ENCODE measurements at places on chromosomes 3 and 15.

DNA sequence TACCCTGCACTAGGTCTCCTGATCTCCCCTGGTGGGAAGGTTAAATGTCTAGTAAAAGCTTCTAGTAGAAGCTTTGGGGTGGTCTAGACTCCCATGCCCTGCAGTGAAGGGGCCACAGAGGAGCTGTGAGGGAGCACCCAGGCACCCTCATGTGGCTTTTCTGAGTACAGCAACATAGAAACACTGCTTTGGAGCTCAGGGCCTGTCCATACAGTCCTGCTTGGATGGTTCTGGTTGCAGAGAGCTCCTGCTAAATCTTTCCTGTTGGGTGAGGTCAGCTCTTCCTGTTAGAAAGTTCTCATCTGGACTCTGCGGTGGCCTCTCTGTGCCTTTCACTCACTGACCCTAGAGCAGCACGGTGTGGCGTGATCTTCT is 47.8 kb downstream of the GPD1L start:
- no peak for DNase-seq

DNA sequence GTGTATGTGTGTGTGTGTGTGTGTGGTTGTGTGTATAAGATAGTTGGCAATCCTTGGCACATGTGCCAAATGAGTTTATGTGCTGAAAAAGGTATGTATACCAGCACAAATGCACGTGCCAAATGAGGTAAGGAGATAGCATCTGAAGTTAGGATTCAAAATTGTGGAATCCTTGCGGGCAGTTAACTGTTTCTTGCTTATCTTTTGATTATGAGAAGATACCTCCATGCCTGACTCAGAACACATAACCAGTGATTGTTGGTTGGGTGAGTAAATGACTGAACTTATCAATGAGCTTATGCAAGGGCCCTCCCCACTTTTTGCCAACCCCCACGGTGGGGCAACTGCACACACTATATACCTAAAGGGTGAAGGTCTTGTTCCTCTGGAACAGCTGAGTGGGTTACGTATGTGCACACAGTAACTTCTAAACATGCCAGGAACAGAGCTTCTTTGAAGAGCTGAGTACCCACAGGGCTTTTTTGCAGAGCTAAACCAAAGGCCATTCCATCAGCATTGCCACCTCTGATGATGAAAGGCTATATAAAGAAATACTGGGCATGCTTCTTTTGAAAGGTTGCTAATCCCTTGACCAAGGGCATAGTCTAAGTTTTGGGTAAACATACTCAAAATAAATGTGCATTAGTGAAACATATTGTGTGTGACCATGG is 60.1 kb downstream of the MEIS2 start:
- no peak for DNase-seq

DNA sequence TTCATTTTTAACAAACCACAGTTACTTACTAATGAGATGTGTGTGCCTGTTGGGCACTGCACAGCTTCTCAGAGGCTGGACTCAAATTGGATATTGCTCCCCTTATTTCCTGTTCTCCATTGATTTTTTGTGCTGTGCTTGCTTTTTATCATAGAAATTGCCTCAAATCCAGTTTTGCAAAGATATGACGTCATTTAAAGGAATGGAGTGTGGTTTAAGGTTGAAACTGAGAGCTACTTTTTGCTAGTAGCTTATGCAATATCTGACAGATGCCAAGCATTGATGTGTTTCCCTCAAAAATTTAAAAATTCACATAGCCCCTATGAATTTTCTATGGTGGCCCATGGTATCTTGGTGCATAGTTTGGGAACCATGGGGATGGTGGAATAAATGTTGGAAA is 67.7 kb upstream of the ROPN1 start:
- DNase-seq, result no peak

DNA sequence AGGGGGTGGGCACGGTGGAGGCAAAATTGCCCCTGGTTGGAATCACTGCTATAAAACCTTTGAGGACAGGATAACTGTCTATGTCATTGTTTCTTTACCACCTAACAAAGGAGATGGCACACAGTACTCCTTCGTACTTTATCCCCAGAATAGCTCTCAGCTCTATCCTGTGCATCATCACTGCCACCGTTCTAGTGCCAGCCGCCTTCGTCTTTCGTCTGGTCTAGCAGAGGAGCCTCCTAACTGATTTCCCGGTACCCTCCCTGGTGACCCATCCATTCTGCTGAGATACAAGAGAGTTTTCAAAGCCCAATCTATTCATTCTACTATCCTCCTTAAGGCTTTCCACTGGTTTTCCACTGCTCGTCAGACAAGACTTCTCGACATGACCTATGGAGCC is 67.9 kb upstream of the PRICKLE2 start:
- no peak for DNase-seq

DNA sequence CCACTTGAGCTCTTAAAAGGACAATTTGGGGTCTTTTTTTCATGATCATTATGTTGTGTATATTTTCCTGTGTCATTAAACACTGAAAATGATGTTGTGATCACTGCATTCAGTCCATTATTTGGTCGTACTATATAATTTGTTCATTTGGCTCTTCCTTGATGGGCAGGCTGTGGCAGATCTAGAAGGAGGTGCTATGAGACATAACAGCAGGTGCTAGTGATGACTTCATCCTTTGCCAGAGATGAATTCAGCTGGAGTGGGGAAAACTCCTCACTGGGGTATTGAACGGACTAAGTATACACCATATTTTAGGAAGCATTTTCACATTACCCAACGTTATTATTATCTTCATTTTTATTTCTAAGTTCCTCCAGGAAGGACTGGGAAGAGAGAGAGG is 12.0 kb downstream of the CMTM7 start:
- DNase-seq, result no peak

- no peak for DNase-seq
Observed at GRCh38 chr15:101351736-101352135, 56.7 kb upstream of the SNRPA1 start.

DNA sequence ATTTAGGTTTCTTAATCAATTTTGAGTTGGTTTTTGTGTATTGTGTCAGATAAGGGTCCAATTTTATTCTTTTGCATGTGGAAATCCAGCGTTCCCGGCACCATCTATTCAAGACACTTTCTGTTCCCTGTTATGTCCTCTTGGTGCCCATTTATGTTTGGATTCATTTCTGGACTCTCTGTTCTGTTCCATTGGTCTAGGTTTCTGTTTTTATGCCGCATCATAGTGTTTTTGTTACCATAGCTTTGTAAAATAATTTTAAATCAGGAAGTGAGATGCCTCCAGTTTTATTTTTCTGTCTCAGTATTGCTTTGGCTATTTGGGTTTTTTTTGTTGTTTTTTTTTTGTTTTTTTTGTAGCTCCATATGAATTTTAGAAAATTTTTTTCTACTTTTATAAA is 97.1 kb downstream of the LRRC28 start:
- DNase-seq, result no peak

GRCh38 chr3:138950701-138951100 is 3.7 kb downstream of the FOXL2NB start:
- DNase-seq, result no peak

- no peak for DNase-seq
Observed at GRCh38 chr15:64443747-64444621, 16.4 kb upstream of the ZNF609 start.

DNA sequence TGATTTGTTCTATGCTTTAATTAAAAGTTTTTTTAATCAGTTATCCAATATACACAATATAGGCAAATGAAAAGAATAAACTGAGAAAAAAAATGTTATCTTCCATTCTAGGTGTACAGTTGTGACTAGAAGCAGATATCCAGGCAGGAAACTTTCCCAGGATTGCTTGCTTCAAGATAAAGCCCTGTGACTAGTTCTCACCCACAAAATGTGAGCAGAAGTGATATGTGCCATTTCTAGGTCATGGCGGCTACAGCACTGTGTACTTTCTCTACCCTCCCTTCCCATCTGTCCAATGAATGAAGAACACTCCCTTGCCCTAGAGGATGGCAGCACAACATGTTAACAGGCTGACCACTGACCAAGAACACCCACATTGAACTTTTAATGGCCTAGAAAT is 110.5 kb upstream of the STT3B start:
- no peak for DNase-seq

- DNase-seq, result no peak
Observed at GRCh38 chr3:33881156-33882064, 83.0 kb downstream of the PDCD6IP start.

DNA sequence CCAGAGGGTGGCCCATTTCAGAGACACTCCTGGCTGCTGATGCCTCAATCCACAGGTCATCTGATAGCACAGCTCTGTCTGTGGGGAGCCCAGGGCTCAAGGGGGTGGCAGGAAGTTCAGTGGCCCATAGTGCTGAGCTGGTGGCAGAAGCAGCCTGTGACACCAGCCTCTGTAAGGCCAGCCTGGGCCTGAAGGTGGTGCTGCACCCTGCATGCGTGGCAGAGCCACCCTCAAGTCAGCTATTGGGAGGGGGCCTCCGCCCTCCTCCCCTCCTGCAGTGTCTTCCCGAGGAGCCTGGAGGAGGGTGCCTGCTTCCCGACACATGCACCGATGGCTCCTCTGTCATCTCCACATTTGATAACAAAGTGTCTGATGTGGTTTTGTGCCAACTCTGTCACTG is 3.0 kb downstream of the PLA1A start:
- DNase-seq, result no peak

GRCh38 chr3:160735826-160736225 is 20.2 kb upstream of the PPM1L start:
- no peak for DNase-seq

DNA sequence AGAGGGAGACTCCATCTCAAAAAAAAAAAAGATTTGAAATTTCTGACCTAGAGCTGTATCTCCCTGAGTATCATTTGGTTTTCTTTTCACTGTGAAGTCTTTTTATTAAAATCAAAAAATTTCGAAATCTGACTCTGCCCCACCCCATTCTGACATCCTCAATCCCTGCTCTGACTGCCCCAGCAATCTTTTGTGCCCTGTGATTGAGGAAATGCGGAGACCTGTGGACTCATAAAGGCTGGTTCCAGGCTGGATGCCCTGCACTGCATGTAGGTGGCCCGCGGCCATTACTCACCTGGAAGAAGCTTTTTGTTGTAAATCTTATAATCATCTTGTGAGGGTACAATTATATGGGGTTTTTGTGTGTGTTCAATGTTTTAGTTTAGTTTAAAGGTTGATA is 147.3 kb upstream of the SEMA6D start:
- no peak for DNase-seq

GRCh38 chr3:43870120-43870519 is 179.4 kb downstream of the ABHD5 start:
- no peak for DNase-seq

GRCh38 chr3:96072226-96072625 is 742.2 kb upstream of the EPHA6 start:
- DNase-seq, result no peak

DNA sequence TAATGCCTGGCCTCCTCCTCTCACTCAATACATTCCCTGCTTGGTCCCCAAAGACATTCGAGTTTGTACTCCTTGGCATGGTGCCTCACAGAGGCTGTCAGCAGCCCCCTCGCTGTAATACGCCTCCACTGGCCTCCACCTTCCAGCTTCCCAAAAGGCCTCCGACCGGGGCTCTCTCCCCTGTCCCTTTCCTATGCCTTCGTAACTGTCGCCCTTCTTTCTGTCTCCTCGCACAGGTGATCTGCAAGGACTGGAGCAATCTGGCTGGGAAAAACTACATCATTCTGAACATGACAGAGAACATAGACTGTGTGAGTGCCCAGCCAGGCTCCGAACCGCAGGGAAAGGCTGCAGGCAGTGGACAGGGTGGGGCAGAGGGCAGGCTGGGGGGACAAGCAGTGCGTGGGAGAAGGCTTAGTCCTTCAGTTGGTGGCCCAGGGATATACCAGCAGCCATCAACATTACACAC is 10.7 kb upstream of the ABTB1 start:
- DNase-seq, result no peak

GRCh38 chr3:103953796-103954195 is 1412.9 kb upstream of the ALCAM start:
- no peak for DNase-seq

- DNase-seq, result no peak
Observed at GRCh38 chr3:160544844-160545503, 20.4 kb downstream of the KPNA4 start.

DNA sequence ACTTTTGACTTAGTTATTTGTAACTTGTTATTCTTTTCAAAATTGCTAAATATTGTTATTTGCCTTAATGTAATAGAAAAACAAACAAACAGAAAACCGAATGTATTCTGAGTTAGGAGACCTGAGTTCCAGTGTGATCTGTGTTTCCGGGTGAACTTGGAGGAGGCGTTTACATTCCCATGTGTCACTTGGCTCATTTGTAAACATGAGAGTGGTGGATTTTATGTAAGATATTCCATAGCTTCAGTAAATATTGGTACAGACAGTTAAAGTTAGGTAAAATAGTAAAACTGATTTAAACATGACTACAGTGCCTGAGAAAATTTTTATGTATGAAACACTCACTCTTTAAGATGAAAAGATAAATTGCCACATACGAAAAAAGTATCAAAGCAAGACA is 287.3 kb upstream of the POU1F1 start:
- no peak for DNase-seq

DNA sequence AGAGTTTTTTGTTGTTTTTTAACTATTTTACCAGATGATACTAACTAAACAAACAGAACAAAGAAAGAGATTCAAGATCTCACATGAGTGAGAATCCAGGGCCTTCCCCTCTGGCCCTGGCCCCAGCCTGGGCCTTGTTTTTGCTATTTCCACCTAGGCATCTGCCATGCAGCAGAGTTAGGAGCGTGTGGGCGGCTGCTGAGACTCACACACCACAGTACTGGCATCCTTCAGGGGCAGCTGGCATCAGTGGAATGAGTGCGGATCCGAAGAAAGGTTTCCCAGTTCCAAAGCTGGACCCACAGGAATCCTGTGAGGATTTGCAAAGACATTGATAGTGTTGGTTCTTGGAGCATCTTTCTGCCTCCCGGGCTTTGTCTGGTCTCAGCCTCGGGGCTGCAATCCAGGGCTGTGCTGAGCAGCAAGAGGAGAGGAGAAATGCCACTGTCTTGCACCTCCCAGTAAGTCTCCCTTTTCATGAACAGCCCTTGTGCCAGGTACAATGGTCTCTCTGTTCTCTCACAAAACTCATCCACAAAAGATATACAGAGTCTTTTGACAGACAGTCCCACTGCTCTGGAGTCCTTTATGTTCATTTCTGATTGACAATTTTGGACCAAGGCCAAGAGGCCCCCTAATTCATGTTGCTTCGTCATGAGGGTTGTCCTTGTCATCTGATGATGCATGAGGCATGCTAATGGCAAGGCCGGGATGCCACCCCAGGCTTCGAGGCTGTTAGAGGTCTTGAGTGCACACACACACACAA is 46.6 kb downstream of the APH1B start:
- no peak for DNase-seq

DNA sequence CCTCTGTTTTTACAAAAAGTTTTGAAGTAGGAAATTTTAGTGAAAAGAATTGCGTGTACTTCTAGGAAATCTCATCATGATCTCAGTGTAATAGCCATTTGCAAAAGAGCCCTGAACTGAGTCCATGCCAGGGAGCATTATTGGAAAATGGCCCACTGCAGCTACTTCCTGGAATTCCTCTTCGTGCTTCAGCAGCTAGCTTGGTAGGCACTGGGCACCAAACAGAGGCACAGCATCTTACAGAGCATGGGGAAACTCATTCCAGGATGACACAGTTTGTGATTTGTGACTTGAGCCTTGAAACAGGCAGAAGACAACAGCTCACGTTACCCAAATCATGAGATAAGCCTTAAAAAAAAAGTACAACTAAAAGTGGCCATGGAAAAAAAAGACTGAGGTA is 179.1 kb downstream of the WDR72 start:
- no peak for DNase-seq
